Osteocyte (in vitro differentiated cells): ENCODE measurements at places on chromosomes 7 and 10. TPM values are rescaled to one million over a fixed set of nuclear protein-coding genes. Genes with fewer than 3 reads are reported as not detected.

DNAJB6 gene
- total RNA-seq, result 111 and 112 TPM in 2 replicates

DNA sequence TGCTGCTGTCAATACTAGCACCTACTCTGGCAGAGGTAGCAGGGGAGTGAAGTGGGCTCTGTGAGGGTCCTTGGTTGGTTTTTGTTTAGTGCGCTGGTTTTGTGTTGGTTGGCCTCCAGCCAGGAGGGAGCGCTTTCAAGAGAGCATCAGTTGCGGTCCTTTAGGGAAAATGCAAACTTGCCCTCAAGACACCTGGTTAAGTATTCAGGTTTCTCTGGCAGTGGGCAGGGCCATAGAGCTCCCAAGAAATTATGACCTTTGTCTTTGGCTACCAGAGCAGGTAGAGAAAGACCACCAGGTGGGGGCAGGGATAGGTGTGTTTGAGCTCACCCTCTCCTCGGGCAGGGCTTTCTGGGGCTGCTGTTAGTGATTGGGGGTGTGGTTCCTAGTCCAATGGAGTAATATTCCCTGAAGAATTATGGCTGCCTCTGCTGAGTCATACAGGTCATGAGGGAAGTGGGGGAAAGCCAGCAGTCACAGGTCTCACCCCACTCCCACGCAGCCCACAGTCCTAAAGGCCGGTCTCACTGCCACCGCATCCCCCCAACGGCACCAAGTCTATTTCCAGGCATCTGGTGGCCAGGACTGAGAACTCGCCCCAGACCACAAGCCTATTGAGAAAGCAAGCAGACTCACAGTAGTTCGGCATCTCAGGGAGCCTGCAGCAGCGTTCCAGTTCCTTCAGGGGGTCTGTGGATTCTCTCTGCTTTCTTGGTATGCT lies 280.5 kb downstream of the SFMBT2 start:
- no peak overlapping the region for H3K27ac ChIP-seq
- H3K4me3 ChIP-seq, result no peak overlapping the region
- peaks cover 32% of the 10 kb centered on the region for H3K27me3 ChIP-seq
- no peak for DNase-seq

- H3K4me1 ChIP-seq, result peaks cover 6% of the 10 kb centered on the region
- H3K36me3 ChIP-seq, result no peaks in the 10 kb centered on the region
- H3K27me3 ChIP-seq, result no peaks in the 10 kb centered on the region
- no peak overlapping the region for H3K27ac ChIP-seq
- DNase-seq, result no peak
Measured at GRCh38 chr10:9796564-9796963, 1221.1 kb upstream of the CELF2 start.

GRCh38 chr10:97307441-97307840 lies 11.6 kb upstream of the FRAT1 start:
- H3K4me3 ChIP-seq, result no peak overlapping the region
- no peaks in the 10 kb centered on the region for H3K36me3 ChIP-seq
- DNase-seq, result no peak
- no peak overlapping the region for H3K27ac ChIP-seq
- no peaks in the 10 kb centered on the region for H3K27me3 ChIP-seq

DNA sequence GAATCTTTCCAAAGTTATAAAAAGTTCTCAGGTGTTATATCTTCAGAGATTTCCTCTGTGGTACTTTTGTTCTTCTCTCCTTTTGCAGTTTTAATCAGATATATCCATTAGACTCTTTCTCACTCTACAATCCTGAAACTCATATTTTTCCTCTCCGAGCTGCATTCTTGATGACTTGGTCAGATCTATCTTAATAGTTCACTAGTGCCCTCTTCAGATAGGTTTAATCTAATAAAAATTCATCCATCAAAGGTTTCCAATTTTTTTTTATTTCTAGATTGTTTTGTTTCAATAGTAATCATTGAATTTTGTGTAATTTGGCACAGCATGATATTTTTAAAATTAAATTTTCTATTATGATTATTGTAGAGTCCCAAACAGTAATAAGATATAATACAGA lies 21.8 kb upstream of the DGKB start:
- DNase-seq, result no peak
- H3K36me3 ChIP-seq, result no peaks in the 10 kb centered on the region
- no peaks in the 10 kb centered on the region for H3K27me3 ChIP-seq
- peak overlapping the region; percentile 11 for H3K4me3 ChIP-seq
- H3K4me1 ChIP-seq, result peaks cover 4% of the 10 kb centered on the region

DNA sequence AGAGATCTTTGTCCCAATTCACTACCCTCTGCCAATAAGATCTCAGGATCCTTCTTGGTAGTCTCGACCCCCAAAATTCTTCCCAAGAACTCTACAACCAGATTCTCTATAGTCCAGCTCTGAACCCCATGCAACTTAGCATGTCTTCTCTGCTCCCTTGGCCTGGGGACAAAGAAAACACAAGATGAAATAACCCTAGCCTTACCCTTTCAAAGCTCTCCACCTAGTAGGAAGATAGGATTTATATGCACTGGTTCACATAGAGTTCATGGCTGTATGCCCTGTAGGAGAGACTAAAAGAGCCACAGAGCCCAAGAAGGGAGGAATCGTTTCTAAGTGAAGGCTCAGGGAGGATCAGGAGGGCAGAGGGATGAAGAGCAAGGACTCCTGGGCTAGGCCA lies 96.1 kb downstream of the PPP1R3C start:
- H3K36me3 ChIP-seq, result no peaks in the 10 kb centered on the region
- DNase-seq, result no peak
- no peak overlapping the region for H3K27ac ChIP-seq
- H3K4me1 ChIP-seq, result peaks cover 15% of the 10 kb centered on the region
- no peaks in the 10 kb centered on the region for H3K27me3 ChIP-seq
- no peak overlapping the region for H3K4me3 ChIP-seq

HTR7 gene
- 0.24 and 0.26 TPM in 2 replicates for total RNA-seq

DNA sequence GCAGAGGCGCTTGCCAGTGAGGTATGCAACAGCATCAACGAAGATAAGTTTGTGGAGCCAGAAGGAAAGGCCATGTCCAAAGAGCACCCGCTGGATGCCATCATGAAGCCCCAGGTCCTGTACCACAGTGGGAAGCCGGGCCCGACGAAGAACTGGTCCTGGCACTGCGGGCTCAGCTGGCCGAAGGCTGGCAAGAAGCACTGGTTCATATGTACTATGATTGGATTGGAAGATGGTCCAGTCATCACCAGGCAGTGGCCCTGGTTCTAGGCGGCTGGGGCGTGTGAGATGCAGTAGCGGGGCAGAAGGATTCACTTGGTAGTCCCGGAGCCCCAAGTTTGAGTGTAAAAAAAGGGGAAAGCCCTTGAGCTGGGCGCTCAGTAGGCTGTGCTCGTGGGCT lies 3.9 kb downstream of the NDST2 start:
- H3K4me1 ChIP-seq, result peaks cover 17% of the 10 kb centered on the region
- H3K27ac ChIP-seq, result no peak overlapping the region
- no peak for DNase-seq
- peaks cover 31% of the 10 kb centered on the region for H3K36me3 ChIP-seq

PRPS1L1 gene
- total RNA-seq, result not detected in 2 replicates

DNA sequence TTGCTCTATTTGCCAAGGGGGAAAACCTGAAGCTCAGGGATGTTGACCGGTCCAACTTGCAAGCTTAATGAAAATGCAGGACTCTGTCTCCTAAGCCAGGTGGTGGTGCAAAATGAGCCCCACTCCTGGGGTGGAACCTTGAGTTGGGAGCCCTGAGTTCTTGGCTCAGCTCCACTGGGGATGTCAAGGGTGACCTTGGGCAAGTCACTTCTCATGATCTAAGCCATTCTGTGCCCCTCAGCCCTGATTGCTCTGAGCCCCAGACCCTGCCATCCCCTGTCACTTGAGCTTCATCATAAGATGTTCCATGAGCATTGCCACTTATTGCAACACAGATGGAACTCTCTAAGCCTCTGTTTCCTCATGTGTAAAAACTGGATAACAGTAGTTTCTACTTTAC lies 33.9 kb downstream of the MYL10 start:
- DNase-seq, result no peak
- H3K36me3 ChIP-seq, result no peaks in the 10 kb centered on the region
- peaks cover 8% of the 10 kb centered on the region for H3K4me1 ChIP-seq
- no peak overlapping the region for H3K27ac ChIP-seq
- no peak overlapping the region for H3K4me3 ChIP-seq
- H3K27me3 ChIP-seq, result peaks cover 12% of the 10 kb centered on the region

HKDC1 gene
- total RNA-seq, result 0.19 TPM in 1 of 2 replicates, not detected in the other

DNA sequence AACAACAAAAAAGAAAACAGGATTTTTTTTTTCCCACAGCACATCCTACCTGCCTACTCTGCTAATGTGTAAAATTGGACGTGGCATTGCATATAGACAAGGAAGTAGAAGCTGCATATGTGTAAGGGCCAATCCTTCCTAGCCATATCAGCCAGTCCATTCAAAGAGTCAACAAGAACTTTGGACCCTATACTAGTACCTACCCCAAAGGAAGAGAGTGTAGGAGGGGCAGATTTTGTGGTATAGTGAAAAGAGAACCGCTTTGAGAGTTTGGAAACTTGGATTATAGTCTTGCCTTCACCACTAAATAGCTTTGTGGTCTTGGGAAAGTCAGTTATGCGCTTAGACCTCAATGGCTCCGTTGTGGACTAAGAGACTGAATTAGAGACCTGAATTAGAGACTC lies 12.1 kb upstream of the MCU start:
- no peak overlapping the region for H3K4me3 ChIP-seq
- peaks cover 12% of the 10 kb centered on the region for H3K4me1 ChIP-seq
- H3K27me3 ChIP-seq, result no peaks in the 10 kb centered on the region
- no peaks in the 10 kb centered on the region for H3K36me3 ChIP-seq
- no peak overlapping the region for H3K27ac ChIP-seq

DNA sequence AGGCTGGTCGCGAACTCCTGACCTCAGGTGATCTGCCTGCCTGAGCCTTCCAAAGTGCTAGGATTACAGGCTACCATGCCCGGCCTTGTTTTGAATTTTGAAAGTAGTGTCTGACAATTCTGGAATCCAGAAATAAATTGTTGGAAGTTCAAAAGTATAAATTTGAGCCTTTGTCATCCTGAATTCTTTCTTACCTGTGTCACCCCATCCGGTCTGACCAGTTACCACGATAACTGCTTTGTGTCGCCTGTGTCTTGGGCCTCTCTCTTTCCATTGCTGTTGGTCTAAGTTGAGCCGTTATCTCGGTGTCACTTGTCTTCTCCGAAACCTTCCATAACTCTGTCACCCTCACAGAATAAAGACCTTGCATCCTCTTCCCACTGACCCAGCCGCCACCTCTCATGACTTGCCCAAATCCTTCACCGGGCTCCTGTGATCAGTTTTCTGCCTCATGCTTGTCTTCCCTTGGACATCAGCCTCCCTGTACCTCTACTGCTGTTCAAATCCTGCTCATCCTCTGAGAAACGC lies 18.6 kb downstream of the CUL1 start:
- no peak overlapping the region for H3K4me3 ChIP-seq
- H3K27me3 ChIP-seq, result no peaks in the 10 kb centered on the region
- peaks cover 4% of the 10 kb centered on the region for H3K36me3 ChIP-seq
- H3K27ac ChIP-seq, result no peak overlapping the region
- no peak for DNase-seq

GRCh38 chr7:115802415-115802814 lies 228.1 kb downstream of the TFEC start:
- peaks cover 12% of the 10 kb centered on the region for H3K4me1 ChIP-seq
- no peak overlapping the region for H3K27ac ChIP-seq
- no peak overlapping the region for H3K4me3 ChIP-seq

CHCHD3 gene
- 47.4 and 53.5 TPM in 2 replicates for total RNA-seq

- no peak for DNase-seq
- H3K27ac ChIP-seq, result no peak overlapping the region
- H3K36me3 ChIP-seq, result peaks cover 2% of the 10 kb centered on the region
- peaks cover 28% of the 10 kb centered on the region for H3K4me1 ChIP-seq
Measured at GRCh38 chr10:3552281-3552680, 232.7 kb downstream of the KLF6 start.

THSD7A gene
- 0.78 and 2.0 TPM in 2 replicates for total RNA-seq

GRCh38 chr7:4549681-4550080 lies 132.4 kb upstream of the FOXK1 start:
- peaks cover 6% of the 10 kb centered on the region for H3K27me3 ChIP-seq
- no peaks in the 10 kb centered on the region for H3K36me3 ChIP-seq
- no peak overlapping the region for H3K27ac ChIP-seq
- no peak for DNase-seq

DNA sequence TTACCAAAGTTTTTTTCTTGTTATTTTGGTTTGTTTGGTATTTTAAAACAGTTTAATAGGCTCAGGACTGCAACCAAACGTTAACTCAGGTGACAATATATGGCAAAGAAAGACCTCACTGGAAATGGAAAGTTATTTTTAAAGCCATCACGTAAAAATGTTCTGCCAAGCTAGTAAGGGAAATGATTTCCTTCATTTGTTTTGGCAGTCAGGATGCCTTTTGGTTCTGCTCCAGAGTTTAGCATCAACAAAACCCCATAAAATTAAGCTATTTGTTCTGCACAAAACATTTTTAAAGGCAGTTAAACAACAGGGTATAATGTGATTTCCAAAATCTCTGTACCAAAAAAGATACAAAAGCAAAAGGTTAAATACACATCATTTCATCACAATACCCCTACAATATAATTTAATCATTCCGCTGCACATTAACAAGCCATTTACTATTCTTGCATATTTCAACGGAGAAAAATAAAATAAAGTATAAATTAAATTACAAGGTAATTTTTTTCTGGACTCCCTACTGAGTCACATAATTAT lies 172.4 kb downstream of the SEMA3E start:
- no peaks in the 10 kb centered on the region for H3K27me3 ChIP-seq
- no peak for DNase-seq
- H3K36me3 ChIP-seq, result no peaks in the 10 kb centered on the region
- H3K27ac ChIP-seq, result no peak overlapping the region

- no peaks in the 10 kb centered on the region for H3K27me3 ChIP-seq
- H3K4me3 ChIP-seq, result no peak overlapping the region
- H3K27ac ChIP-seq, result no peak overlapping the region
- no peaks in the 10 kb centered on the region for H3K36me3 ChIP-seq
Measured at GRCh38 chr7:77830649-77831355, 32.2 kb downstream of the PHTF2 start.

GRCh38 chr7:126696256-126697038 lies 556.3 kb downstream of the GRM8 start:
- DNase-seq, result no peak
- H3K36me3 ChIP-seq, result no peaks in the 10 kb centered on the region
- H3K4me1 ChIP-seq, result peaks cover 10% of the 10 kb centered on the region

DNA sequence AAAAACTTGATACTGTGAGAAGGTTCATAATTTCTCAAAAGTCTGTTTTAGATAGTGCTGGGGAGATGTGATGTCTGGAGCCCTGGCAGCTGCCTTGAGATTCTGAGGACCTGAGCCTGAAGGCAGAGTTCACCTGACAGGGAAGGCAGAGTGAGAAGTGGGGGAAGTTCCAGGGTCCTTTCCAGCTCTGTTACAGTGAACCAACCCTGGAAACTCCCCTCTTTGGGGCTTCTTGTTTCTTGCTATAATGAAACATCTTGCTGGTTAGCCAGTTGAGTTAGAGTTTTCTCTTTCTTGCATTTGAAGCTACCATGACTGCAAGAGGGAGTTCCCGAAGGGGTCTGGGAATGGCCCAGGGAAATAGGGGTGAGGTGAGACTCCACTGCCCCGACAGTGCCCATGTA lies 158.9 kb upstream of the TNRC18 start:
- DNase-seq, result no peak
- H3K36me3 ChIP-seq, result no peaks in the 10 kb centered on the region
- H3K4me1 ChIP-seq, result peaks cover 6% of the 10 kb centered on the region

ELMO1 gene
- not detected in 2 replicates for total RNA-seq

TDRD1 gene
- not detected in 2 replicates for total RNA-seq

HTRA1 gene
- 1,546 and 1,638 TPM in 2 replicates for total RNA-seq
